ENCODE measurements at places on chromosomes 6 and 20.

- no peak for DNase-seq
Observed at GRCh38 chr20:45968081-45968671, 3.8 kb downstream of the ZNF335 start.

- DNase-seq: no peak
Observed at GRCh38 chr6:116881236-116881635, 4.2 kb downstream of the RFX6 start.

DNA sequence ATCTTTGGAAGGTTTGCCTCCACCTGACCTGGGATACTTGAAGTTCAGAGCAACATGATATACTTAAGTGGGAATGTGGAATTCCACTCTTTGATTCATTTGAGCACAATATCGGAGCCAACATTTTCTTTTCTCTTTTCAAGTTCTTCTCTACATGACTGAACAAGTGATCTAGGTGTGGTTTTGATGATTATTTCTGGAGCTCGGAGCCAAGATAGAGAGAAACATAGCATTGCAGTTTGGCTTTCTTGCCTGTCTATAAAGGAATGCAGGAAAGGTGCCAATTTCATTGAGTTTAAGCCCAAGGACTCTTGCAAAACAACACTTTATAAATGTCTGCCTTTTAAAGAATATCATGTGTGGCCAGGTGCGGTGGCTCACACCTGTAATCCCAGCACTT is 124.2 kb upstream of the FAM83B start:
- DNase-seq: no peak

DNA sequence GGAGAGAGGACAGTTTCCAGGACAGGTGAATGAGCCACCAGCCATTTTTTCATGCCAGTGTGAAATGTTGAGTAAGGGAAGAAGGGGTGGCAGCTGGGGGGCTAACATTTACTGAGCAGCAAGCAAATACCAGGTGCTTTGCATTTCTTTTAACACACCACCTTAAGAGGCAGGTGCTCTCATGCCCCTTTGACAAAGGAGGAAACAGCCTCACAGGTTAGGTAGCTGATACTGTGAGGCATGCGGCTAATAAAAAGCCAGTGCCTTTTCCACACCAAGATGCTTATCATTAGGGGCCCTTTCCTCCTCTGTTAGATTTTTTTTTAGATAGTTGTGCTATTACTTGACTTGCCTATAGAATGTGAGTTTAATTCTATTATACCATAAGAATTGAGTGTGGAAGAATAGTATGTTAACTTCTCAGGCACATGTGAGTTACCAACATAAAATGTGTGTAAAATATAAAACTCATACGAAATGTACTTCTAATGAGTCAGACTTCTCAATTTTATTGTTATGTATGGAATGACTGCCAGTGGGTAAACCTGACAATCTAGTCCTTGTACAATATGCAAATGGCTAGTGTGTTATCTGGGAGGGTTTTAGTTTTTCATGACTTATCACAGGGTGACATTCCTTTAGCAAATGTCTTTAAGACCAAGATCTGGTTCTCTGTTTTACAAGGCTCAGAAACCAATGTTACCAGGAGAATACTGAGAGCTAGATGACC is 260.0 kb downstream of the TMEM242 start:
- DNase-seq: no peak

GRCh38 chr20:43397147-43397546 is 60.5 kb upstream of the SRSF6 start:
- DNase-seq: no peak

DNA sequence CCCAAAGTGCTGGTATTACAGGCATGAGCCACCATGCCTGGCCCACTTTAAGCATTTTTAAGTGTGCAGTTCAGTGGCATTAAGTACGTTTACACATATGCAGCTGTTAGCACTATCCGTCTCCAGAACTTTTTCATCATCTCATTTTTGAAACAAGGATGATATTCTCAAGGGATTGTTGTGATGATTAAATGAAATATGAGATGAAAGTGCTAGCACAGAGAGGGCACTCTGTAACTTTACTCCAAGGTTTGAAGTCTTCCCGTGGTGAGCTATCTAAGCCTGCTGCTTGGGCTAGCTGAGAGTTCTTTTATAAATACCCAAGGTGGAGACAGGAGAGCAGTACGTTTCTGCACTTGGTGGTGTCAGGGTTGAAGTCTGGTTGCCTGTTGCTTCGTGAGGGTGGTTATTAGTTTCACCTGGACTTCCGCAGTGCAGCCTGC is 6.6 kb downstream of the TM9SF4 start:
- no peak for DNase-seq

- no peak for DNase-seq
Observed at GRCh38 chr6:3208775-3209113, 18.7 kb downstream of the TUBB2B start.

DNA sequence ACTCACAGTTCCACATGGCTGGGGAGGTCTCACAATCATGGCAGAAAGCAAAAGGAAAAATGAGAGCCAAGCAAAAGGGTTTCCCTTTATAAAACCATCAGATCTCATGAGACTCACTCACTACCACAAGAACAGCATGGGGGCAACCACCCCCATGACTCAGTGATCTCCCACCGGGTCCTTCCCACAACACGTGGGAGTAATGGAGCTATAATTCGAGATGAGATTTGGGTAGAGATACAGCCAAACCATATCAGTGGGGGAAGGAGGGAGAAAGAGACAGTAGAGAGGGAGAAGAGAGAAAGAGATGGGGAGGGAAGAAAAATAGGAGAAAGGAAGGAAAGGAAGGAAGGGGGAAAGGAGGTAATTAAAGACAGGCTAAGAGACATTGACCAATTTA is 30.1 kb downstream of the GMDS start:
- DNase-seq: no peak

Data from stimulated activated CD4-positive, alpha-beta T cell treated with anti-CD3 and anti-CD28 coated beads, Interleukin-1b, Interleukin-23, amount 100 ng/mL, for 1 hour (primary cell).